ENCODE measurements at places on chromosomes 7 and 10.

DNA sequence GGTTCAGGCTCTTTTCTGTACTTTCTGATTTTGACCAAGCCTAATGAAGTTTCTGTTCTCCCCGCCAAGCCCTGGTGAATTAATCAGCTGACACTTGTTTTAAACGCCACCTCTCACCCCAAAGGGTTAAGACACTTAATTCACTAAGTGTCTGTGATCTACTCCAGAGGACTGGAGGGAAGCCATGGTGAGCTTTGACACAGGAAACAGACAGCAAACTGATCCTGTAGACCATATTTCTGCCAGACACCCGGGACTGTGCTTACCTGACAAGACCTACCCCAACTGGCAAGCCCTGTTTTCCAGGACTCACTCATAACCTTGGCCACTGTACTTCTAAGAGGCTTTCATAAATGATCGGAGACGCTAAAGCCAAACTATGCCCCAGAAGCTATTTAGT lies 126.0 kb downstream of the STRA8 start:
- no peak for DNase-seq

GRCh38 chr7:65978891-65979582 lies 3.0 kb downstream of the GUSB start:
- DNase-seq = no peak

- DNase-seq = no peak
Measured at GRCh38 chr10:77550378-77550777, 87.2 kb downstream of the KCNMA1 start.

- no peak for DNase-seq
Measured at GRCh38 chr10:130790339-130790738, 521.2 kb downstream of the TCERG1L start.

Measured in stimulated activated CD8-positive, alpha-beta memory T cell treated with anti-CD3 and anti-CD28 coated beads, Interleukin-2, amount 100 ng/mL, for 48 hours (primary cell).